ENCODE measurements at places on chromosomes 11 and 22. TPM values are rescaled to one million over a fixed set of nuclear protein-coding genes. Genes with fewer than 3 reads are reported as not detected.

DNA sequence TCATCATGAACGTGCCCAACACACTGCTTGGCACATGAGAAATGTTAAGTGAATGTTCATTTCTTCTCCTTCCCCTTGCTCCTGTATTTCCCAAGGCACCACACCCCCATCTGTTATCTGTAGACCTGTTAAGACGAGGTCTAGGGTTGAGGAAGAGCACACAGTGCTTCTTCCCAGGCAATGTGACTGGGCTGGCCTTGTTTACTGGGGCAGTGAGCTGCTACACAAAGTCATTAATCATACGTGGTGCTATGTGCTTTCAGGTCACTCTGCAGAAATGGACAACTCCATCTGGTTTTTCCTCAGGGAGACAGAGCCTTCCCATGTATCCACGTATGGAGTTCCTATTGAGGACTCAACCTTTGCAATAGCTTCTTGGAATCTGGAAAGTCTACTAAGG lies 118.7 kb downstream of the KCNC1 start:
- DNase-seq, result no peak

DNA sequence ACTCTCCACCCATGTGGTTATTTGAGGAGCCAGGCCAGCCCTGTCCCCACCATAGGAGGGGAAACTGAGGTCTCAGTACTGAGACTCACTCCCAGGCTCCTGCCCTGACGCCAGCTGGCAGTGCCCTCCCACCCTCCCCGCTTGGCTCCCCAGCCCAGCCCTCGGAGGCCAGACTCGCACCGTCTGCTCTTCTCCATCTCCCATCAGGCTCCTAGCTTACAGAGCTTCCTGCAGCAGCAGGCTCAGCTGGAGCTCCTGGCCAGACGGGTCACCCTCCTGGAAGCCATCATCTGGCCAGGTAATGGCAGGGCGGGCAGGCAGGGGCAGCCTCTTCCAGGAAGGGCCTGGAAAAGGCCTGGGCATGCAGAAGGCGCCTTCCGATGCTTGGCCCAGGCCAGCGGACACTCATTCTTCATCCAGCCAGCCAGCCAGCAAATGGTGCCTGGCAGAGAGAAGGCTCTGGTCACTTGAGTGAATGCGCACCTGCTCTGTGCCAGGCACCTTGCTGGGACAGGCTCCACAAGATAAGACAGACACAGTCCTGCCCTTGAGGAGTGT lies 12.6 kb downstream of the RHBDD3 start:
- DNase-seq, result no peak

GRCh38 chr22:42322562-42322926 lies 52.1 kb upstream of the TCF20 start:
- no peak for DNase-seq

DNA sequence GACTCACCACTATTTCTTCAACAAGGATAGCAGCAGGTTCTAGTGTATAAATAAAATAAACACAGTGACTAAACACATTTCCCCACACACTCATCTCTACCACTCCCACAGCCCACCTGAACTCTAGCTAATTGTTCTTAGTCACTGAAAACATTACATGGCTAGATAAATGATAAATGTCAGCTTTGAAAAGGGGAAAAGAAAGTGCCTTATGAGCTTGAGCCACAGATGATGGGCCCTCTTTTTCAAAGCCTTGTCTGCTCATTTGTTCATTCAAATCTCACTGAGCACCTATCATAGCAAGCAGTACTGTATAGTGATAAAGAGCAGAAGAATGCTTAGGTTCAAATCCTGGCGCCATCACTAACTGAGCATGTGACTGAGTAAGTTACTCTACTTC lies 58.3 kb downstream of the SIK3 start:
- DNase-seq, result no peak

- no peak for DNase-seq
Observed at GRCh38 chr11:119974051-119974450, 163.9 kb downstream of the TRIM29 start.

The MPPED2 gene
- 0.85 TPM for total RNA-seq

The GAL3ST1 gene
- 0.17 TPM for total RNA-seq

- DNase-seq, result no peak
Observed at GRCh38 chr11:26037716-26038115, 294.2 kb upstream of the ANO3 start.

DNA sequence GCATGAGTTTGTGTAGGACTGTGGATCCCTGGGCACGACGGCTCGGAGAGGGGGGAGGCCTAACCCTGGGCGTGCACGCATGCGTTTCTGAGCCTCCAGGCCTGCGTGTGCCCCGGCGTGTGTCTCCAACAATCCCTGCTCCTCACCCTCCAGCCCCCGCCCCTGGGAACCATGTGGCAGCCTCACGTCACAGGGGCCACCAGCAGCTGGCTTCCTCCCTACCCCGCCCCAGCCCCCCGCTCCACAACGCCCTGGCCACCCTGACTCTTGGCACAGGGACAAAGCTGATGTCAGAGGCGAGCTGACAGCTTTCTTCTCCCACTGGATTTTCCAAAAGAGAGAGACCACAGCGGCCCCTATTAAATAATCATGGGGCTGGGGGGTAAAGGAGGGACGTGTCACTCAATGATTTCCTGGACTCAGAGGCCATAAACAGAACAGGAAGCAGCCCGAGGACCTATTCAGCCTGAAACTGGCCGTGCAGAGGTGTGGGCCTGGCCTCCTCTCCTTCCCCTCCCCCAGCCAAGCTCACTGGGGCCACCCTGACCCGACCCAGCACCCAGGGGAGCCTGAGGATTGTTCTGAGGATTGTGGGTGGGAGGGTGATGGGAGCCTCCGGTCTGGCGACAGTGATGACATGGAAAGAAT lies 6.8 kb upstream of the LIF start:
- peak; percentile 32 for DNase-seq

GRCh38 chr11:131792243-131792642 lies 421.8 kb downstream of the NTM start:
- no peak for DNase-seq

The MYRF gene
- total RNA-seq, result 0.28 TPM

The OR5A1 gene
- total RNA-seq, result under 0.01 TPM

The MMP13 gene
- not detected for total RNA-seq

DNA sequence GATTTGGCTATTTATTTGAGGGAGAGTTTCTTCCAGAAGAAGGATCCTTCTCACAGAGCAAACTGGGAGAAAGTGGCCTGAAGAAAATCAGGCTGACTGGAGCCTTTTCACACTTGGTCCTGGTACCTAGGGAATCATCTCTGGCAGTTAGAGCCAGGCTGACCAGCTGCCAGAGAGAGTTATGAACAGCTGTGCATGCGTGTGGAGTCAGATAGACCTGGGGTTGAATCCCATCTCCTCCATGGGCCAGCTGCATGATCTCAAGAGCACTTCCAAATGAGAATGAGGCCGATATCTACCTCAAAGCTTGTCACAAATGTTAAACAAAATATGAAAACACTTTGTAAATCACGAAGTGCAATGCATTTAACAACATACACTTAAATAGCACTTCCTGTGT lies 390.0 kb downstream of the TENM4 start:
- no peak for DNase-seq

DNA sequence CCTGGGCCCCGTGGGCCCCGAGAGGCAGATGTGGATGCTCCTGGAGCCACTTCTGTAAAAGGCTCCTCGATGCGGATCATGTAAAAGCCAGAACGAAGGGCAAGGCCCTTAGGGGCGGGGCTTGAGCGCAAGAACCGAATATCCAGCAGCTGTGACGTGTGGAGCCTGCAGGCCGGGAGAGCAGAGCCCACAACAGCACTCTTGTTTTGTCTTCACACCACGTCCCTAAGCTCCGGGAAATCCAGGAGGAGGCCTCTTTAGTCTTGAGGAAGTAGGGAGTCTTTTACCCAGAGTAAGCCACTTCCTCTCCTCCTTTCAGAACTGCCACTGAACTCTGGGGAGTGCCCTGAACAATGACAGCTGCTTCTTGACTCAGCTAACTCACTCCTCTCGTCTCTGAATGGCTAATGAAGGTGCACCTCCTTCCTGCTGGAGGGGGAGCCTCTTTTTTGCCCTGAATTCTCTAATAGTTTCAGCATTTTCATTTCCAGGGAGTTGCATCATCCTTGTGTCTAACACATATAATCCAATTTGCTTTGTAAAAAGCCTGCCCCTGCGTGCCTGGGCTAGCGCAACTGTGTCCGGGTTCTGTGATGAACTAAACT lies 12.5 kb downstream of the L3MBTL2 start:
- peak; percentile 80 for DNase-seq

The PATE3 gene
- total RNA-seq, result not detected

The PTPN5 gene
- not detected for total RNA-seq

DNA sequence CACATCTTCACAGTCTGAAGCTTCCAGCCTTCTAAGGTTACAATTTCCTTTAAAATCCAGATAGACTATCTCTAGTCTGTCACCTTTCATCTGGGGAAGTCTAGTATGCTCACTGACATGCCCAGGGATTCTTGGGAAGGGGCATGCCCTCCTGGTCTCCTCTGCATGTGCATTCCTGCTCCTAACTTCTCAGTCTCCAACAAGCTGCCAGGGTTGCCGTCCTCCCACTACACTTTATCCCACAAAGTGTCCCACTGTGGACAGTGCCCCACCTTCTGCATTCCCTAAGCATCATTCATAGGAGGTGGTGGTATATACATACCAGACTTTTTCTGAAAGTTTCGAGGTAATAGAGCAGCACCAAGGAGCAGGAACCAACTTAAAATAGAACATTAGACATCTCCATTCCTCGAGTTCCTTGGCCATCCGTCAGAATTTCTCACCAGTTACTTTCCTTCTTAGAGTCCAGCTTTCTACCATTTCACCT lies 28.7 kb downstream of the EIF3F start:
- DNase-seq, result no peak

The CTTN gene
- 369 TPM for total RNA-seq

- no peak for DNase-seq
Observed at GRCh38 chr11:133239575-133239974, 292.7 kb downstream of the OPCML start.

DNA sequence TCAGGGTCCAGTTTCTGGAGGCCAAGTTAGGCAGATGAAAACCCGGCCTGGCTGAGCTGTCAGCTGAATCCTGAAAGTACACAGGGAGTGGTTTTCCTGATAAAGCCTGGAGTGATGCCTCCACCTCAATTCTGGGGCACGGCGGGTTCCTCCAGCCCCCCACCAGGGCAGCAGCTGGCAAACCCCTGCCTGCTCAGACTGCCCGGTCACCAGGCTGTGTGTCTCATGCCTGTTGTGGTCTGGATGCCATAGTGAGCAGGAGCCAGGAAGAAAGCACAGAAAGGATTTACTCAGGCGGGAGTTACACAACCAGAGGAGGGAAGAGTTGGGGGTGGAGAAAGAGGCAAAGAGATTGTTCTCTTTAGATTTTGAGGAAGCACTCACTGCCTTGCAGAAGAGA lies 119.9 kb upstream of the RASSF10 start:
- no peak for DNase-seq

The MMP8 gene
- total RNA-seq, result not detected

The WNT7B gene
- total RNA-seq, result not detected

The OR5P2 gene
- not detected for total RNA-seq

- DNase-seq, result peak; percentile 31
Observed at GRCh38 chr11:12083380-12083779, 27.0 kb upstream of the MICAL2 start.

DNA sequence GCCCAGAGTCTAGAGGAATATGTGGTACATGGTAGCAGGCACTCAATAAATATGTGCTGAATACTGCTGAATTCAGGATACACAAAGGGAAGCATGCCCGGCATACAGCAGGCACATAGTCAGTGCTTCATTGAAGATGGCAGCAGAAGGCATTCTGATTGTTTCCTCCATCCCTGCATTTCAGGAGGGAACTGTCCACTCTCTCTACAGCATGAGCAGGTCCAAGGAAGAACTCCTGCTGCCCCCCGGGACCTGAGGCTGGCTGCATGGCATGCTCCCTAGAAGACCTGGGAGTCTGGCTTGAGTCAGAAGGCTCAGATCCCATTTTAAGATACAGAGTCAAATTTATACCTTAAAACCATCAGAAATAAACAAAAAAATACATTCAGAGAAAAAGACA lies 319.3 kb upstream of the NARS2 start:
- no peak for DNase-seq

- no peak for DNase-seq
Observed at GRCh38 chr11:97118614-97119200, 728.9 kb downstream of the JRKL start.

- no peak for DNase-seq
Observed at GRCh38 chr11:95486466-95486865, 255.5 kb upstream of the SESN3 start.

The PARVA gene
- 25.5 TPM for total RNA-seq

The CEP164 gene
- total RNA-seq, result 28.0 TPM

- DNase-seq, result no peak
Observed at GRCh38 chr11:2998073-2998850, 6.1 kb upstream of the NAP1L4 start.

DNA sequence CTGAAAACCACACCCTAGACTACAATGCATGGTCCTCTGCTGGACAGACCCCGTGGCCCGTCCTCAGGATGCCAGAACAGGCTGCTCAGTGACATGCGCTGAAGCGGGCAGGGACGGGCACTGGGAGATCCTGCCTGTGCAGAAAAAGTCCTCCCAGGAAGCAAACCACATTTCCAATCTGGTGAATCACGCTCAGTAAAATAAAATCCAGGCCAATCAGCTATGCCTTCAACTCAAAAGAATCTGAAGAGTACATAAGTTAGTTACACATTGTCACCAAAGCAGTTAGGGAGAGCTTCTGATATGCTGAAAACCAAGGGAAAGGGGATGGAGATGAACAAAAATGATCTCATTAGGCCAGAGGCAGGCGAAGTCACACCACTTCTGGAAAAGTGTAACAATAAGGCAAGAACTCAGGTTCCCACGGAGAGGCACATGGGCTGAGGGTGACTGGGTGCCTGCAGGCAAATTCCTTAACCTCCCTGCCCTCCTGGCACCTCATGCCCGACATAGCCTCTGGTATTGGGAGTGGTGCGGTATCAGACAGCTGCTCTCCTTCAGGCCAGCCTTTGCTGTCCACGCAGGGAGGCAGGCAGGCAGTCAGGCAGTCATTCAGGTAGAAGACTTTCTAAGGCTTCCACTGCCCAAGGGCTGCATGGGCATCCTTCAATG lies 66.4 kb downstream of the APOL5 start:
- DNase-seq, result no peak

The HPX gene
- 0.19 TPM for total RNA-seq

GRCh38 chr11:43907028-43907975 lies 26.7 kb downstream of the ALKBH3 start:
- DNase-seq, result no peak

All from dermis blood vessel endothelial cell (primary cell).